ENCODE measurements at places on chromosomes 3 and 15.
A peak's percentile ranks its signal among the peaks of the same experiment; 100 is the strongest.

GRCh38 chr3:131228522-131228921 lies 153.1 kb upstream of the NUDT16 start:
- no peak overlapping the region for H3K4me3 ChIP-seq
- peaks cover 20% of the 10 kb centered on the region for H3K4me1 ChIP-seq
- H3K27me3 ChIP-seq = no peaks in the 10 kb centered on the region
- no peak for DNase-seq

DNA sequence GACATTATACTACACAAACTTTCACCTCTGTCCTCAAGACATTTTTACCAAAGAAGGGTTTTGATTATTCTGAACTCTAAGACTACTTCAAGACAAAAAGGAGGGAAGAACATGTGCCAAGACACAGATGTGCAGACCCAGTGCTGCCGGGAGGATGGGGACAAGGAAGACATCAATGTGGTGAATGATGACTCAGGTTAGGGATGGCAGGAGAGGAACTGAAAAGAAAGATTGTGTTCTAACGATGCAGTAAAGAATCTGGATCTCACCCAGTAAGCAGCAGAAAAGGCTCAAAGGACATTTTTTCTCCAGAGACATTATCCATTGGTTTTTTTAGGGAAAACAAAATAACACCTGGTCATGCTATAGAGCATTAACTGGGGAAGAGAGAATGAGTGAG lies 449.9 kb upstream of the NR2F2 start:
- peaks cover 8% of the 10 kb centered on the region for H3K36me3 ChIP-seq
- H3K27ac ChIP-seq = no peak overlapping the region
- H3K4me1 ChIP-seq = peaks cover 37% of the 10 kb centered on the region
- H3K27me3 ChIP-seq = no peaks in the 10 kb centered on the region
- DNase-seq = no peak

GRCh38 chr3:177341736-177342419 lies 144.6 kb upstream of the TBL1XR1 start:
- H3K36me3 ChIP-seq = no peaks in the 10 kb centered on the region
- H3K27ac ChIP-seq = no peak overlapping the region
- peaks cover 48% of the 10 kb centered on the region for H3K4me1 ChIP-seq
- H3K4me3 ChIP-seq = no peak overlapping the region

- H3K4me3 ChIP-seq = no peak overlapping the region
- no peaks in the 10 kb centered on the region for H3K36me3 ChIP-seq
- peaks cover 6% of the 10 kb centered on the region for H3K27me3 ChIP-seq
- H3K4me1 ChIP-seq = peaks cover 9% of the 10 kb centered on the region
Observed at GRCh38 chr15:93954985-93955571, 276.3 kb upstream of the MCTP2 start.

DNA sequence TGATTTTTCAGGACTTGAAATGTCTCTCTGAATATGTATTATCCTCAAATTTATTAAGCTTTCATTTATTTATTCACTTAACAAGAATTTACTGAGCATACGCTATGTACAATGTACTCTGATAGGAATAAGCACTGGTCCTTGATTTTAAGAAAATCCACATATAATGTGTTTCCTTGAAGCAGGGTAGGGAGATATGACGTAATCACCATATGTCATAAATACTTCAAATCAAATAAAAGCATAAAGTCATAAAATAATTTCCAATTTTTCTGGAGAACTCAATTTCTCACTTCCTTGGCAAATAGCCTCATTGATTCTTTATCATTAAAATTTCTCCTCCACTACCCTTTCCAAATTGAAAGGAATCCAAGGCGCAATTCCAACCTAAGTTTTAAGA lies 177.8 kb upstream of the GAP43 start:
- DNase-seq = no peak
- H3K4me3 ChIP-seq = no peak overlapping the region
- no peaks in the 10 kb centered on the region for H3K36me3 ChIP-seq
- H3K27ac ChIP-seq = no peak overlapping the region
- no peaks in the 10 kb centered on the region for H3K4me1 ChIP-seq

DNA sequence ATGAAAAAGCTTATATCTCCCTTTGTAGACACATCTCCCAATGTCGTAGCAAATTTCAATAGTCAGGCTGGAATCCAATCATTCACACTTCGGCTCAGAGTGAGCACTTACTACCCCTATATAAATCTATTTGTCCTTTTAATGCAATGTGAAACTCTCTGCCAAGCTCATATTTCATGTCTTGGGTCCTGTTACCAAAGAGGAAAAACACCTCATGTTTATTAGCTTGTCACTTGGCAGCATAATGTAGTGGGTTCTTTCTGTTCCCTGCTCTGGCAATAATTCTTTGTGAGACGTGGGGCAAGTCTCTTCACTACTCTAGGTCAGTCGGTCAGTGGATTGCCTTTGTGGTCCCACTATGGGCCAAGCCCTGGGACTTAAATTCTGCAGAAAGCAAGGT lies 107.1 kb downstream of the SRGAP3 start:
- peak; percentile 26 for DNase-seq
- peaks cover 34% of the 10 kb centered on the region for H3K36me3 ChIP-seq
- peak overlapping the region; percentile 78 for H3K27ac ChIP-seq
- peaks cover 89% of the 10 kb centered on the region for H3K4me1 ChIP-seq
- peak overlapping the region; percentile 43 for H3K4me3 ChIP-seq
- H3K27me3 ChIP-seq = peaks cover 6% of the 10 kb centered on the region

DNA sequence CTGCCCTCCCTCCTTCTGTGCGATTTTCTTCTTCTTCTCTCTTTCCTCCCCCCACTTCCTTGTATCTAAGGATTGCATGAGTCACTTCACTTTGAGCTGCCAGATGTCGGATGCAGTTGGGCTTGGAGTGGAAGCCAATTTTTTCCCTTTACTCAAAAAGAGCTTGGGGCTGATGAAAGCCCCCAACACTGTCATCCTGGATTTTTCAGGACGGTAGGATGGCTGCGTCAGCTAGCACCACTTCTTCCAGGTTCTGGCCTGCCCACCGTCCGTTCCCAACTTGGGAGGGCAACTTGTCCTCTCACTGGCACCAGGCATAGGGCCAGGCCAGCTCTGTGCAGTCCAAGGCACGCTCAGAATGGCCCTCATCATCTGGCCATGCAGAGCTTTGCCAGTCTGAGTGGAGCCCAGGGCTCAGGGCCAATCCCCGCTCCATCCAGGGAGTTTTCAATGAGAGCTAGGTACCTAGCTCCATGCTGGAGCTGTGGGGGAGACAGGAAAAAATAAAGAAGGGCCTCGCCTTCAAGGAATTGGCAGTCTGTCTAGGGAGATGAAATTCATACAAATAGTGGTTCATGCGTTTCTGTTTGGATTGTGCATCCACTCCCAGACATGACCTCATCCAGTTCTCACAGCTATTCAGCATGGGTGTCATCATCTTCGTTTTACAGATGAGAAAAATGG lies 47.7 kb upstream of the INSYN1 start:
- no peak overlapping the region for H3K4me3 ChIP-seq
- DNase-seq = no peak

- DNase-seq = no peak
- no peaks in the 10 kb centered on the region for H3K27me3 ChIP-seq
Observed at GRCh38 chr3:52724511-52724910, 18.6 kb downstream of the SPCS1 start.

- no peak for DNase-seq
- H3K27ac ChIP-seq = no peak overlapping the region
- peaks cover 10% of the 10 kb centered on the region for H3K4me1 ChIP-seq
- H3K36me3 ChIP-seq = peaks cover 11% of the 10 kb centered on the region
- no peak overlapping the region for H3K4me3 ChIP-seq
- H3K27me3 ChIP-seq = peaks cover 5% of the 10 kb centered on the region
Observed at GRCh38 chr15:57436166-57436565, 59.9 kb downstream of the CGNL1 start.

GRCh38 chr3:113615976-113616375 lies 80.5 kb downstream of the USF3 start:
- H3K27ac ChIP-seq = no peak overlapping the region
- peaks cover 8% of the 10 kb centered on the region for H3K4me1 ChIP-seq
- DNase-seq = no peak
- H3K36me3 ChIP-seq = no peaks in the 10 kb centered on the region

GRCh38 chr3:24641628-24642027 lies 147.0 kb upstream of the THRB start:
- no peaks in the 10 kb centered on the region for H3K27me3 ChIP-seq
- no peak for DNase-seq
- H3K4me1 ChIP-seq = peaks cover 23% of the 10 kb centered on the region
- no peaks in the 10 kb centered on the region for H3K36me3 ChIP-seq

DNA sequence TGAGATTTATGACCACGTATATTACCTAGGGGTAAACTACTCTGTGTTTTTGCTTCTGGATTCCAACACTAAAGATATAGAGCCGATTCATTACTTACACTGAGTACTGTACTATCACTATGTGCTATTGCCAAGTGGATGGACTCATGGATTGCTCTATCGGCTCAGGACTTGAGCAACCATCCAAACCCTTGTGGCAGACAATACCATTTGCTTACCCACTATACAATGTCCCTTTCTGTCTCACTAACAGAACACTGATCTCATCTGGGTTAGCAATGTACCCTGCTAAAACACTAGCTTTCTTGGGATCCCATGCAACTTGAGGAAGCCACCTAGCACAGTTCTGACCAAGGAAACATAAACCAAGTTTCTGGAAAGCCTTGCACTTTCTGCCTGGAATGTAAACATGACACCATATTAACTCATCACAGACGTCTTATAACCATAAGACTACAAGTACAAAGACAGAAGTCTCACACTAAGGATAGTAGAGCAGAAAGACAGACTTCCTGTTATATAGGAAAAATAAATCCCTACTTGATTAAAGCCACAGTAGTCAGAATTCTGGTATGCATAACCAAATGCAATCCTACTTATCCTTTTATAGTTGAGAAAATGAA lies 38.6 kb downstream of the HACD2 start:
- no peak for DNase-seq
- H3K27ac ChIP-seq = no peak overlapping the region
- peaks cover 2% of the 10 kb centered on the region for H3K27me3 ChIP-seq
- H3K4me1 ChIP-seq = peaks cover 22% of the 10 kb centered on the region

All from nephron progenitor cell (in vitro differentiated cells).